ENCODE measurements at places on chromosomes 3 and 15.

DNA sequence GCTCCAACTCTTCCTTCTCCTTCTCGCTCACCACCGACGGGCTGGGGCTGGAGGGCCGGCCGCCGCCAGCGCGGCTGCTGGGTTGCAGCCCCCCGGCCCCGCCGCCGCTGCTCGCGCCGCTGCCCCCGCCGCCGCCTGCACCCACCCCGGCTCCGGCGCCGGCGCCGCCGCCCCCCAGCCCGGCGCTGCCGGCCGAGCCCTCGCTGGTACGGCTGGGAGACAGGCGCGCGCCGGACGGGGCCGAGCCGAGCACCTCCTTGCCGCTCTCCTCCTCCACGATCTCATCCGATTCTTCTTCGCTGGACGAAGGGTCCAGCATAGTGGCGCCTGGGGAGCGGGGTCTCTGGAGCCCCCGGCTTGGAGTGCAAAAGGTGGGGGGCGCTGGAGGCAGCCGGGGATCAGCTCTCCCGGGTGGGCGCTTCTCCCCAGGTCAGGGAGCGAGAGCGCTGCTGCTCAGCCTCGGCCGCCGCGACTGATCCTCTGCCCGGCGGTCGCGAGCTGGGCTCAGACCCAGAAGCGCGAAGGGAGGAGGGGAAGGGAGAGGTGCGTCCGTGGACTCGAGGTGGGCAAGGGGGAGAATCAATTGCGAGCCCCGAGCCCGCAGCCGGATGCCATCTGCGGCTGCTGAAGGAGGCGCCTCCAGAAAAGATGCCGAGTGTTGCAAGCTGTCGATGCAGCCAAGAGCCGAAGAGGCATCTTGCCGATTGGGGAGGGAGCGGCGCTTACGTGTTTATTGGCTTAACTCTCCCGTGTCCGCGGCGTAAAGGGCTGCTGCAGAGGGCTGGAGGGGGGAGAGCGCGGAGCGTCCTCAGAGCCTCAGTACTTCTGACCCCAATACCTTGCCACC is at the start of gene CADPS:
CADPS (minus strand) TSS at position 706 of the 847 bp plus-strand sequence; CDS start at position 319, 387 bp downstream.
- DNase-seq: peak; percentile 95

GRCh38 chr15:99981839-99982658 is 248.8 kb upstream of the LYSMD4 start:
- DNase-seq: no peak

GRCh38 chr3:105976196-105976595 is 107.4 kb upstream of the CBLB start:
- no peak for DNase-seq

DNA sequence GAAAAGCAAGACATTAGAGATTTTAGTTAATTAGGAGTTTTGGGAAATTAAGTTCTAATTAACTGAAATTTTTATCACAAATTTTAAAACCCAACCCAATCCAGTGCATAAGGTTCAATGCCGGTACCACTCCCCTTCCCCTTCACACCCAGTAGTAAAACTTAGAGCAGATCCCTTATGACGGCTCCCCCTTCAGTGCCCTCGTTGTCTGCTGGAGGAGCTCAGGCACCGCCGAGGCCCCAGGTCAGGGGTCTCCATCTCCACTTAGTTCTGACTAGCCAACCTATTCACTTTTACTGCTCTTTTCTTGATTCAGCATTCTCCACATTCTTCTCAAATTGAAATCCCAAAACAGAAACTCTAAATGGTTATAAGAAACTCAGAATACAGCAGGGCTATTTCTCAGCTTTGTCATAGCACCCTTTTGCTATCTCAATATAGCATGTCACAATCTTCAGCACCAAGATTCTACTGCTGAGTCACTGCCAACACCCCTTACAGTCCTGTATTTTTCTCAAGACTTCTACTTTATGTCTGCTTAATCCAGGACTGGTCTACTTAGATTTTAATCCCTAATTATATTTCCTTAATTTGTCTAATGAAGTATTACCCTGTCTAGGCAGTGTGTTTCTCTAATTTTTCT is 39.8 kb downstream of the TUBGCP4 start:
- DNase-seq: no peak

DNA sequence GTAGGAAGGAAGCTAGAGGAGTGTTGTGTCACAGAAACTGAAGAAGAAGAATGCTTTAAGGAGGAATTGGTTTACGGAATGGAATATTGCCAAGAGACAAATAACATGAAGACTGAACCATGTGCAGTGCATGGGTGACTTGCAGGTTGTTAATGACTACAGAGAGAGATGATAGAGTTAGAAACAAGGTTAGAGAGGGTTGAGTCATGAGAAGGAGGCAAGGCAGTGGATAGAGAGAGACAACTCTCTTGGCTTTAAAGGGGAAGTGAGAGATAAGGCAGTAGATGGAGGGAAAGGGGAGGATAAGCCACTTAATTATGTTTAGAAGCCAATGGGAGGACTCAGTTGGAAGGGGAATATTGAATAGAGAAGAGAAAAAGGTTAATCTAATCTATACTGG is 119.3 kb upstream of the CCNL1 start:
- no peak for DNase-seq

GRCh38 chr3:194577986-194578905 is 55.0 kb downstream of the TMEM44 start:
- DNase-seq: no peak

DNA sequence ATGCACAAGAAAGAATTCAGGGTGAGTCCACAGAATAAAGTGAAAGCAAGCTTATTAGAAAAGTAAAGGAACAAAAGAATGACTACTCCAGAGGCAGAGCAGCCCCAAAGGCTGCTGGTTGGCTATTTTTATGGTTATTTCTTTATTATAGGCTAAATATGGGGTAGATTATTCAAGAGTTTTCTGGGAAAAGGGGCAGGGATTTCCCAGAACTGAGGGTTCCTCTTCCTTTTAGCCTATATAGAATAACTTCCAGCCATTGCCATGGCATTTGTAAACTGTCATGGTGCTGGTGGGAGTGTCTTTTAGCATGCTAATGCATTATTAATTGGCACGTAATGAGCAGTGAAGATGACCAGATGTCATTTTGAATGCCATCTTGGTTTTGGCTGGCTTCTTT is 13.6 kb downstream of the GLDN start:
- DNase-seq: no peak

DNA sequence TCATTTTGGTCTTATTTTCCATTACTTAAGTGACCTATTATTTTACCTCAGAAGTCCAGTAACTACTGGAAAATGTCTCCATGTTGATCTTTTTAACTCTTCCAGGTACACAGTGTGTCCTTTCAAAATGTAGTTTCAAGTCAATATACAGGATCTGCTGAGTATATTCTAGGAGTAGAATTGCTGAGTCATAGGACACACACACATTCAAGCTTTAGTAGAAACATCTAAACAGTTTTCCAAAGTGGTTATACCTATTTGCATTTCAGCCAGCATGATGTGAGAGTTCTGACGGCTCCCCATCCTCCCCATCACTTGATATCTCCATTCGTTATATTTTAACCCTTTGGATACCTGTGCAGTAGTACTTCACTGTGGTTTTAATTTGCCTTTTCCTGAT is 271.9 kb downstream of the MCTP2 start:
- DNase-seq: no peak

GRCh38 chr3:112789787-112790186 is 56.9 kb downstream of the CD200R1L start:
- DNase-seq: no peak

Measured in posterior cingulate gyrus (tissue), 11 donors.